ENCODE measurements at places on chromosomes 11 and 22. TPM values are rescaled to one million over a fixed set of nuclear protein-coding genes. Genes with fewer than 3 reads are reported as not detected.

GRCh38 chr11:33463059-33463458 is 205.9 kb downstream of the HIPK3 start:
- no peak for DNase-seq

- peak; percentile 11 for DNase-seq
These were observed 47.6 kb downstream of the FAM83F start for GRCh38 chr22:40042312-40042711.

Gene FADS2
- 123 TPM for total RNA-seq

Gene GGTLC3
- total RNA-seq: not detected

Gene FAM83F
- total RNA-seq: 0.42 TPM

Gene ART5
- not detected for total RNA-seq

DNA sequence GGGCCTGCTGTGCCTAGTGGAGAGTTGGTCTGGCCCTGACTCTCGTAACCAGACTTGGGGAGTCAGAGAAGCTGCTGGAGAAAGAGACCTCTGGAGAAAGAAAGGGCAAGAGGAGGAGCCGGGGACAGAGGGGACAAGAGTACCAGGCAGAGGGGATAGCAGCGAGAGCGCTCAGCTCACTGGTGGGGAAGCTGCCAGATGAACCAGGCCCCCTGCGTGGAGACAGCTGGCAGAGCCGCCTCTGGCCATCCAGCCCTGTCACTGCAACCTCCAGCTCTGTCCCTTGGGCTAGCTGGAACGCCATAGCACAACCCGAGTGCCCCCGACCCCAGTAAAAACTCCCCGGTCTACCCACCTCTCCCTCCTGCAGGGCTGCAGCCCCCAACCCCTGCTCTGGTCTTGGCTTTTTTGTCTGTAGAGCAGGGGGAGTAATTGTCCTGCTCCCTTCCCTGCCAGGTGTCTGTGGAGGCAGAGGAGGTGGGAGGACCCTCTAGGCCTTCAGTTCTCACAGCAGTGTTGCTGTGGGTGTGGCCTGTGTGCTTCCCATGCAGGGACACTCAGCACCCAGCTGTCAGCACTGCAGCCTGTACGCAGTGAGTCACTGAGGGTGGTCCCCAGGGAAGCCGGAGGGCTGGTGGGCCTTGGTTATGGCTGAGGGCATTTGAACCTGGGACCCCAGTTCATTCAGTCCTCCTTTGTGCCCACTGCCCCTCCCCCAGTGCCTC is 4.8 kb upstream of the SUN2 start:
- no peak for DNase-seq

DNA sequence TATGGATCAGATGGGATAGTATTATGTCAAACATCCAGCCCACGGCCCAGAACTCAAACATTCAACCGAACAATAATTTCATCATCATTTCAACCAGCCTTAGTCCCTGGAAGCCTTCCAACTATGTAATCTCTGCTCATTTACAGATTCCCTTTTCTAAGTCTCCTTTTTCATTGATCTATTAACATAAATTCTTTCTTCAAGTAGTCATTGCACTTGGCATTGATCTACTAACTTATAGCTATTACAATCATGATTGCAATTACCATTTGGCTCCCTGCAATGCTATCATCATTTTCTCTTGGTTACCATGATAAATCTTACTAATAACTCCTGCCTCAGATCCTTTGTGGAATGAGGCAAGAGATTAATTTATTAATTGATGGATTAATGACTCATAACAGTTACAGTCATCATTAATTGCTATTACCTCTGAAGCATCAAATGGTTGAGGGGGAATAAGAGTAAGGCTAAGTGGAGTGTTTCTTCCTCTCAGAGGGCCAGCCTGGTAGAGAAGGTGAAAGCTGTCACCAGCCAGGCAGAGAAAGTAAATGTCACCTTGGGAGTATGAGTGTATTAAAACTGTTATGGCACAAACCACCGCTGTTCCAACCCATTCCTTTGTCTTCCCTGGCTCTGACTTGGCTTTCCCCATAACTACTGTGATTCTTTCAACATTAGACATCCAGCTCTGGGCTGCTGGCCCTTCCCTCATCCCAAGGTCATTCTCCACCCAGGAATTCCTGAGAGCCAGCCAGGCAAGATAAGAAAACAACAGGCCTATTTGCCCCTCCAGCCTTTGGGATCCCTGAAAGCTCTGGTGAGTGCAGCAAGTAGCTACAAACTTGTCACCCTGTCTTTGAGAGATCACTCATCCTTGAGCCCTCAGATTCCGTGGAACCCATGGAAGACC is 174.7 kb downstream of the RRAS2 start:
- DNase-seq: no peak

DNA sequence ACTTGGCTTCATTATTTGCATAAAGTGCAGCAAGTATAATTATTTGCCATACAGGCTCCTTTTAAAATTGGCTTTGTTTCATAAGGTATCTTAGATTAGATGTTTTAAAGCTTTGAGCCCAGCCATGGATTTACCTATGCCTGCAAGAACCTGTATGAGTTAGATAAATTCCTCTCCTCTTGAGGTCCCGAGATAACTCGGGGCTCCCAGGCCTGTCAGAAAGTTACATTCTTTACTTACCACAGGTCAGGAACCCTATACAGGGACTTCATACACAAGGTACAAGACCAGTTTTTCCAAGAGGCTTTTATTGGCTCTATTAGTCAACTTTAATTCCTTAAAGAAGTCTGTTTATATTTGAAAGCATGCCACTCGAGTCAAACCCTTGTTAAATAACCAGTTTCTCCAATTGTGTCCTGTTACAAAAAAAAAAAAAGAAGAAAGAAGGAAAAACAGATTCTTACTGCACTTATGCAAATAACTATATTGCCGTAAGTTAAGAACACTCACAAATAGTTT is 2.3 kb upstream of the C1QTNF6 start:
- no peak for DNase-seq

- DNase-seq: peak; percentile 51
These were observed 38.8 kb downstream of the PTPRJ start for GRCh38 chr11:48019217-48019584.

GRCh38 chr22:29641700-29642330 is 38.4 kb downstream of the NF2 start:
- DNase-seq: no peak

Gene BAD
- 57.3 TPM for total RNA-seq

DNA sequence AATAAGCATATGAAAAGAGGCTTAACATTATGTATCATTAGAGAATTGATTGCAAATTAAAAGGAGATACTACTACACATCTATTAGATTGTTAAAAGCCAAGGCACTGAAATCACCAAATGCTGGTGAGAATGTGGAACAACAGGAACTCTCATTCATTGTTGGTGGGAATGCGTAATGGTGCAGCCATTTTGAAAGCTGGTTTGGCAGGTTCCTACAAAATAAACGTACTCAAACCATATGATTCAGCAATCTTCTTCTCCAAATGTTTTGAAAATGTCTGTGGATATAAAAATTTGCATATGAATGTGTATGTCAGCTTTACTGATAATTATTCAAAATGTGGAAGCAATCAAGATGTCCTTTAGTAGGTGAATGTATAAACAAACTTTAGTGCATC is 176.4 kb upstream of the PLET1 start:
- DNase-seq: no peak

GRCh38 chr22:18965526-18966421 is 29.7 kb upstream of the PRODH start:
- peak; percentile 70 for DNase-seq

- no peak for DNase-seq
These were observed 33.6 kb upstream of the GRAMD4 start for GRCh38 chr22:46586531-46587011.

DNA sequence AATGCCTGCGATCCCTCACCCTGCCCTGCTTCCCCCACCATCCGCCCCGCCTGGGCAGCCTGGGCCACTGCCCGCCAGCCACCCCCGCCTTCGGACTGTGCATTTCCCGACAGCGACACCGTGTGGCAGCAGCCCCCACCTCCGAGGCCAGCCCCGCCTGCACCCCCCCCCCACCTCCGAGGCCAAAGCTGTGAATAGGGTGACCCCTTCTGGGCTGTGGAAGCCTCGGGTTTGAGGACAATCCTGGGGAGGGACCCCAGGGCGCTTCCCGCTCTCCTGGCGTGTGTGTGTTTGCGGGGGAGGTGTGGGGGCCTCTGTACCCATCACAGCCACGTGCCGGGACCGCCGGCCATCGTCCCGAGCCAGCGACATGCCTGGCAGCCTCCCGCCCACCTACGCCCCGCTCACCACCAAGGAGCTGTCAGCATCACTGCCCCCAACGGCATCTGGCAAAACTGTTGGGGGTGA is 33.8 kb upstream of the PPARA start:
- peak; percentile 98 for DNase-seq

GRCh38 chr22:47123827-47124442 is 361.5 kb downstream of the TBC1D22A start:
- DNase-seq: no peak

GRCh38 chr11:16690086-16690485 is 48.4 kb upstream of the C11orf58 start:
- DNase-seq: no peak

DNA sequence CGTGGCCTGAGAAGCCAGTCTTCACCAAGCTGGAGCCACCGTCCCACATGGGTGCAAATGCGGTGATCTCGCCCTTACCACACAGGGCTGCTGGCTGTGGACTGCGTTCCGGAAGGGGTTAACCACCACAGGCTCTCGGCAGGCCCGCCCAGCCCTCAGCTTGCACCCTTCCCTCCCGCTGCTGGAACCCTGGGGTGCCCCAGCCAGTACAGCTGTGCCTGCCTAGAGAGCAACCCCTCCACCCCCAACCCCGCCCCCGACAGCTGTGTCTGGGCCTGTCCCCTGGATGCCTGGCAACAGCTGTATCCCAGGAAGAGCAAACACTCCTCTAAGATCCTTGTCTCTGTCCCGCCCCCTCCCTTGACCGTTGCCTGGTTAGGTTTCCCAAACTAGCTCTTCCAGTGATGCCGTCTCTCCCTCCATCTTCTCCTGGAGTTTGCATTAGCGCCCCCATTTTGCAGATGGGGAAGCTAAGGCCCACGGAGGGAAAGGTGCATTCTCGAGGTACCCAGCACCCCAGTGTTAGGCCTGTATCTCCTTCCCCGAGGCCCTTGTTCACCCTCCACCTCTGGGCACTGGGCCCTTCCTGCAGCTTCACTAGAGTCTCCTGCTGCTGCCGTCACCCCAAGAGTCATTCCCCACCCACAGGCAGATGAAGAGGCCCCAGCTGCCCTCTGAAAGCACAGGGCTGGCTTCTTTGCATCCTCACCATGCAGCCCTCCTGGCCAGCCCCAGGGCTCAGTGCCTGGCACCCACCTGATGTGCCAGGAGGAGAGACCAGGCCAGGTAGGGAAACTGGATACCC is 12.6 kb upstream of the COX8A start:
- no peak for DNase-seq

DNA sequence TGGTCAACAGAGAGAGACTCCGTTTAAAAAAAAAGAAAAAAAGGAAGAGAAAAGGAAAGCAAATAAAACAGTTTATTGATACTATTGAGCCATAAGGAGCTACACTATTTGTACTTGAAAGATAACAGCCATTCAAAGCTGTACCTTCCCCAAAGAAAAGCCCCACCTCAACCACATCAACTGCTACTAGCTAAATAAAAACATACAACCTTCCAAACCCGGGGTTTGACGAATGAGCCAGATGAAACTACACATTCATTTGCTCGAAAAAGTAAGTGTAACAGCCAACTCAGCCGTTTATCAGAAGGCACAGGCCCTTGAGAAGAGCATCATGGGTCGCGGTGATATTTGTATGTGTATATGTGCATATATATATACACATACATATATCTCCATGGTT is 78.4 kb downstream of the SIK3 start:
- DNase-seq: no peak

DNA sequence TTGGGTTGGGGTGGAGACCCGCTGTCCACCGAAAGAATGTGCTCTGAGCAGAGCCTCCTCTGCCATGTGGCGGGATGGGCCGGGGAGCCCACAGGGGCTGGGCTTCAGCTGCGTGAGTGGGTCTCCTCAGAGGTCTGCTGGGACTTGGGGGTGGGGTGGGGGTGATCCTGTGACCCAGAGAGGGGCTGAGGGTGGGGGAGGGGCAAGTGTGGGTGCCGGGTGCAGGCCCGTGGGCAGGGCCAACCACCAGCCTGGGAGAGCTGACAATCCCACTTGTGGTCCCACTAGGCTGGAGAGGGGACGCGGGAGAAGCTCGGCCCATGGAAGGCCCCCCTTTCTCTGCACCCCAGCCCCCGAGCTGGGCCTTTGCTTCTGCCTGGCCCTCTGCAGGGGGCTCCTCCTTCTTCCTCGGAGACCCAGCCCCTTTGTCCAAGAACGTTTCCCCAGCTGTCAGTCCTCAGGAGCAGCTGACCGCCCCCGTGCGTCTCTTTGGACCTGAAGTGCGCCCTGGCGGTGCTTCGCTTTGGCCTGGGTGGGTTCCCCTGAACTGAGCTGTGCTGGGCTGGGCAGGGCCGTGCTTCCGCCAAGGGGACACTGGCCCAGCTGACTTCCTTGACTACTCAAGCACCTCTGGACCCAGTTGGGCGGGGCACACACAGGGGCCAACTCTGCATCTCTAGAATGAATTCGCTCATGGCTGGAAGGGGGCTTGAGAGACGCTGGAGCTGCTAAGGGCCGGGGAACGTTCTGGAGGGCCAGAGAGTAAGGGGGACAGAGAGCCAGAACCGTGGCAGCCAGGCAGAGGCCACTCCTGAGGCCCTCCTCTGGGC is 30.2 kb downstream of the OSBPL5 start:
- DNase-seq: peak; percentile 76

DNA sequence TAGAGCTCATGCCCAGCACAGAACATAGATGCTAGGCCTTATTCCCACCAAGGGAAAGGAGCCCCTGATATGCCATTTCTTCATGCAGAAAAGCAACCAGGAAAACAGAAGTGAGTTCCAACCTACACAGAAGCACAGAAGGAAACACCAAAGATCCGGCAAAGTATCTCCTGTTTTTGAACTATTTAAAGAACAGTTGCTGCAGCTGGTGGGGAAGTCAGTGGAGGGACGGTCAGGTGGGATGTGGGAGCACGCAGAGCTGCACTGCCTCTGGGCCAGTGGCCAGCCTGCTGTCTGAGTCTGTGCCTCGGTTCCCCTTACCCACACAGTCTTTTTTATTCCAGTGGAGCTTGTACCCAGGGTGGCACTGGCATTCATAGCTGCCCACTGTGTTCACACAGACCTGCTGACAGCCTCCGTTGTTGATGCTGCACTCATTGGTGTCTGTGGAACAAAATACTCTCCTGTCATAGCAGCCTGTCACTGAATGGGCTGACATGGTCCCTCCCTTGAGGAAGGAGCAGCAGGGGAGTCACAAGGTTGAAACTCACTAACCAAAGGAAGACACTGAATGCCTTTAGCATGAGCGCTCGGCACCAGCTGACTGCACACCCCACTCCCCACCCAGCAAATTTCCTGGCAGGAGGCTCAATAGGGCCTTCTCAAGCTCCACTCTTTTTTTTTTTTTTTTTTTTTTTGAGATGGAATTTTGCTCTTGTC is 37.9 kb downstream of the SCUBE2 start:
- no peak for DNase-seq

- DNase-seq: no peak
These were observed 4.7 kb upstream of the ST3GAL4 start for GRCh38 chr11:126350836-126351235.
